ENCODE measurements at places on chromosomes 6 and 20. TPM values are rescaled to one million over a fixed set of nuclear protein-coding genes. Genes with fewer than 3 reads are reported as not detected.

SCRT2 gene
- 0.75 TPM for total RNA-seq

CEP57L1 gene
- 42.4 TPM for total RNA-seq

CCN6 gene
- 0.47 TPM for total RNA-seq

GRCh38 chr6:138293428-138294395 is 75.4 kb upstream of the PBOV1 start:
- DNase-seq, result no peak

DNA sequence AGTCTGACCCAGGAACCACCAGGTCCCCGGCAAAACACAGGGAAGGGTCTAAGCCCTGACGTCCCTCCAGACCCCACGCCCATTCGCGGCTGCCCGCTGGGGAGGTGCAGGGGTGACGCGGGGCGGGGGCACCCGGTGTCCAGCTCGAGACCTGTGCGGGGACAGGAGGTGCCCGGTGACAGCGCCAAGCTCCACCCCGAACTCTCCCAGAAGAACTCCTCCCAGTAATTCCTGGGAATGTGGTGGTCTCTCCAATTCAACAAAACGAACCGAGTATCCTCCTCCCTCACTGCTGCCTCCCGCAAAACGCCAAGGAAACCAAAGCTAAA is 164.1 kb upstream of the PDE10A start:
- no peak for DNase-seq

DNA sequence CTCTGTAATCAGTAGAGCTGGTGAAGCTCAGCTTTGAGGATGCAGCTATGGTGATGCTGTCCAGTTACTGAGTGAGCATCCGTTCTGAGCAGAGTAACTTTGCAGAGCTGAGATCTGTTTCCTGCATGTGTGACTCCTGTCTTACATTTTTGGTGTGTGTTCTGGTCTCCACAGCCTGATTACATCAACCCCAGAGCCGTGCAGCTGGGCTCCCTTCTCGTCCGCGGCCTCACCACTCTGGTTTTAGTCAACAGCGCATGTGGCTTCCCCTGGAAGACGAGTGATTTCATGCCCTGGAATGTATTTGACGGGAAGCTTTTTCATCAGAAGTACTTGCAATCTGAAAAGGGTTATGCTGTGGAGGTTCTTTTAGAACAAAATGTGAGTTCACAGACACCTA is 81.6 kb downstream of the FAM120B start:
- no peak for DNase-seq

GRCh38 chr6:86070151-86070550 is 427.5 kb upstream of the SYNCRIP start:
- no peak for DNase-seq
